Stimulated activated CD8-positive, alpha-beta memory T cell treated with anti-CD3 and anti-CD28 coated beads, Interleukin-2, amount 100 ng/mL, for 1 hour (primary cell): ENCODE measurements at places on chromosomes 1 and 21.

GRCh38 chr1:37593726-37594125 is 2.0 kb downstream of the GNL2 start:
- DNase-seq = no peak

GRCh38 chr1:34774957-34775356 is 6.1 kb upstream of the GJB3 start:
- no peak for DNase-seq

DNA sequence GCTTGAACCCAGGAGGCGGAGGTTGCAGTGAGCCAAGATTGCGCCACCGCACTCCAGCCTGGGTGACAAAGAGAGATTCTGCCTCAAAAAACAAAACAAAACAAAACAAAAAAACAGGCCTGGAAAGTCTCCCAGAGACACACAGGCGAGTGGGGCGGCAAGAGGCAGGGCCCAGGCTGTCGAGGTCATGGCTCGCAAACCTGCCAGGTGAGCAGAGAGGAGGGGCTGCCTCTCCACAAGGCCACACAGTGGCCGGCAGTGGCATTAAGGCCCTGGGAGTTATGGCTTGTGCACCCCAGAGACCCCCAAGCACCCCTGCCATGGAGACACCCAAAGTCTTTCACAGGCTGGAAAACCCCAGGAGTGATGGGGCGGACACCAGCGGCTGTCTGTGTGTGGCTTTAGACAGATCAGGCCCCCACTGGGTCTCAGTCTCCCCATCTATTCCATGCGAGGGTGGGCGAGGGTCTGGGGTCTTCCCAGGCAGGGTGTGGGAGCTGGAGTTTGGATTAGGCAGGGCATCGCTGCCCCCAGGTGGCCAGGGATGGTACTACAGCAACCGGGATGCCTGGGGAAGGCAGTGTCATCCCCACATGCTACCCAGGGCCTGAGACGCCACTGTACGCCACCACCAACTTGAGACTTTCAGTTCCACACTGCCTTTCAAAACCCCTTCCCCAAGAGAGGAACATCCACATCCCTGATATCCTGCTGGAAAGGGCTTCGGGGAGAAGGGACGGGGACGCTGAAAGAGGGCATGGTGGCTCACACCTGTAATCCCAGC is 7.3 kb upstream of the CTRC start:
- peak; percentile 55 for DNase-seq

- DNase-seq = no peak
Observed at GRCh38 chr1:179017383-179018326, 8.0 kb upstream of the FAM20B start.

- no peak for DNase-seq
Observed at GRCh38 chr1:225846331-225847310, 35.6 kb downstream of the TMEM63A start.

DNA sequence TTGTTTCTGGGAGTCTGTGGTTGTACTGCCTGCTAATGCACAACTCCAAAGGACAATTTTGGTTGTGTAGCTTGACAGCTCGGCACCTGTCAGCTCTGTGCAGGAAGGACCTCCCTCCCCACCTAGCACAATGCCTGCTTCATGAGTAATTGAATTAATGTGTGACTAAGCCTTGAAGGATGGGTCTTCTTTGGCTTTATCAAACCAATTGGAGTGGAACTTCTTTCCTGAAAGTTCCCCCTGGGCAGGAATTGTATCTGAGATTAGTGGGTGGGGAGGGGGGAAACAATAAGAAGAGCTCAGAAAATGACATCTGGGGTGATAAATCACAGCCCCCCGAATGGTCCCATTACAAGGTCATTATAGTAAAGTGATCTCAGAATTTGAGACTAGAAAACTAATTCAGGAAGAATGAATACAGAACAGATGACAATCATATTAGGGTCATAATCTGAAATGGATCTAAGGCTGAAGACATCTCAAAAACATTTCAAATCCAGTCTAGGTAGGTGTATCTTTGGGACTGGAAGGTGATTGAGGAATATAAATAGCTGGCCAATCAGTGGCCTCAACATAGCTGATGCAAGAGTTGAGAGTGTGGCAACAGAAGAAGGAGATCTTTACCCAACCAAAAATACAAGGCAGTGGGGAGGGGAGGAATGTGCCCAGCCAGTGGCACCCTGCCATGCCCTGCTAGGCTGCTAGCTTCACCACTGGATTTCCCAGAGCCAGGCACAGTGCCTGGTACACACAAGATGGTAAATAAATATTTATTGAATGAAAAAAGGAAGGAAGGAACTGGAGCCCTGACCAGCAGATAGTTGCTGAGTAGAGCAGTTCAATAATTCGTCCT is 10.1 kb upstream of the SESN2 start:
- DNase-seq = no peak

DNA sequence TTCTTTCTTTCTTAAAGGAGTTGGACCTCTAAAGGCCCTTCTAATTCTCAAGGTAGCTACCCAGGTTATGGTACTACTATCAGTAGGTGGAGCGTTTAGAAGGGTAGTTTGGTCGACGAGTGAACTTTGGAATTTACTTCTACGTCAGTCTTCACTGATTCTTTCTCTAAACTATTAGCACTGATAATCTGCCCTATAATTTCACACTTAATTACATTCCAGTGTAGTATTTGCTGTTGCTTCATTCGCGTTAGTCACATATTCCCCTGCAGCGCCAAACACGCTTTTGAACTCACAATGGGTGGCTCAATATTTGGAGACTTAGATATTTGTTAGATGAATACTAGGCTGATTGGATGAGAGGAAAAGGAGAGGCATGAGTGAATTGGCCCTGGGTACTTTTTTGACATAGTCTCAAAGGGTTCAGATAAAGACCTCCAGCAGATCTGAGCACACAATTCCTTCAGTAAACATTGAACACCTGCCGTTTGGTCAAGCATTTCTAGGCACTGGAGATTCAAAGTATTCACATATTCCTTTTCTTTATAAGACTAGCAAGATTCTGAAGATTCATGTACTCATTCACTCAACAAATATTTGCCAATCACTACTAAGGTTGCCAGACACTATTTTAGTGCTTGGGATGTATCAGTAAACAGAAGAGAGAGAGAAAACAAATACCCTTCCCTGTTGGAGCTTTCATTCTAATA is 929 bp upstream of the FOXJ3 start:
- DNase-seq = no peak

DNA sequence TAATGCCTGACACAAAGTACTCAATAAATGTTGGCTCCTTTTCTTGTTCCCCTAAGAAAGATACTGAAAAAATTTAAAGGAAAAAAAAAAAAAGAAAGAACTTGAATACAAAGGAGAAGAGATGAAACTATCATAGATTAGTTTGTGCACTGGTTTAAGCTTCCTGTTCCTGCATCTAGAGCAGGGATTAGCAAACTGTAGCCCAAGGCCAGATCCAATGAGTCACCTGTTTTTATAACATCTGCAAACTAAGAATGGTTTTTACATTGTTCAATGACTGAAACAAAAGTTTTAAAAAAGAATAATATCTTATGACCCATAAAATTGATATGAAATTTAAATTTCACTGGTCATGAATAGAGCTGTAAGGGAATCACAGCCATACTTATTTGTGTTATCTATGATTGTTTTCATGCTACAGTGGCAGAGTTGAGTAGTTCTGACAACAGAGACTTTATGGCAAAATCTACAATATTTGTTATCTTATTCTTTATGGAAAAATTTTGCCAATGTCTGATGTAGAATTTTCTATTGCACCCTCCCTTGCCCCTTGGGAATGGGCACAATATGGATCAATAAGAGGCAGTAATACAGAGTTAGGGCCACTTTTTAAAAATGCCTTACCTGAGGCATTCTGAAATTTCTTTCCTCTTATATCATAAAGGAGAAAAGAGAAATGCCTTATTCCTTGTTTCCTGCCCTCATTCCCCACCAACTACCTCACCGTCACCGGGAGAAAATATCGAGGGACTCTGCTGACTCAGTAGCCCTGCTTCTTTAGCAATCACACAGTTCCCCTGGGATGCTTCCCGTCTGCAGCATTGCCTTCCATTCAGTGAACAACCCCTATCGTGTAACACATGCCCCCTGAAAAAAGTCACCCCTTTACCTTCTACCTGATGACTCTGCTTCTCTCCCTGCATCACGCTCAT is 50.6 kb downstream of the WDR64 start:
- DNase-seq = no peak

- DNase-seq = no peak
Observed at GRCh38 chr1:110593902-110594301, 12.3 kb downstream of the KCNA2 start.

GRCh38 chr1:8903908-8904650 is 25.6 kb upstream of the ENO1 start:
- no peak for DNase-seq

- no peak for DNase-seq
Observed at GRCh38 chr1:106678279-106679050, 378.0 kb upstream of the PRMT6 start.

DNA sequence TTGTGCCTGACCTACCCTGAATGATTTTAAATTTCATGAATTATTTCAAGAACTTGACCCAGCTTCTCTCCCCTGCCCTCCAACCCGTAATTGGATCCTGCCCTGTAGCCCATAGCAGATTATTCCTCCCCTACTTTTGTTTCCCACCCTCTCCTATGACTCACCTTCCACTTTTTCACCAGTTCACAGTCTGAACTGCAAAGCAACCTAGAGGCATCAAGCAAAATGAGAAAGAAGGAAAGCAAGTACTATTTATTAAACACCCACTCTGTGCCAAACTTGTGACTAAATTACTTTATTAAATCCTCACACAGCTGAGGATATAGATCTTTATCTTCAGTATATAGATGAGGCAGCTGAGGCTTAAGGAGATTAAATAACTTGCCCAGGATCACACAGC is 20.7 kb upstream of the IKBKE start:
- no peak for DNase-seq

GRCh38 chr1:41582851-41583657 is 98.6 kb upstream of the EDN2 start:
- DNase-seq = no peak

GRCh38 chr21:36640174-36640720 is 58.7 kb upstream of the SIM2 start:
- DNase-seq = no peak

DNA sequence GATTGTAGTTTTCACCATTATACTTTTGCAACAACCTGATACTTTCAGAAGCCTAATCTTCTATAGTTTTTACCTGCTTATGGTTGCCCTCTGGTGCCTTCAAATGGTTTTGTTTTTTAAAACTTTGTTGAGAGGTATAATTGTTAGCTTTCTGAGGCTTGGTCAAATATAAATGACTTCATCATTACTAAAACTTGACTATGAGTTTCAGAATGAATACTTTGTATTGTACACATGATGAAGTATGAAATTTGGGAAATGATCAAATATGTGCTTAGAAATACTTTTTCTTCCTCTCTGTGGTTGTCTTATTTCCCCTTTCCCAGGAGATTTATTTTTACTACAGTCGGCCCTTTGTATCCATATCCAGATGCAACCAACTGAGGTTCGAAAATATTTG is 151.8 kb upstream of the B3GALT2 start:
- no peak for DNase-seq

- no peak for DNase-seq
Observed at GRCh38 chr1:229874136-229874535, 192.9 kb upstream of the GALNT2 start.

GRCh38 chr1:2087766-2088165 is 37.6 kb downstream of the PRKCZ start:
- no peak for DNase-seq

- no peak for DNase-seq
Observed at GRCh38 chr1:25922971-25923552, 16.8 kb upstream of the STMN1 start.

DNA sequence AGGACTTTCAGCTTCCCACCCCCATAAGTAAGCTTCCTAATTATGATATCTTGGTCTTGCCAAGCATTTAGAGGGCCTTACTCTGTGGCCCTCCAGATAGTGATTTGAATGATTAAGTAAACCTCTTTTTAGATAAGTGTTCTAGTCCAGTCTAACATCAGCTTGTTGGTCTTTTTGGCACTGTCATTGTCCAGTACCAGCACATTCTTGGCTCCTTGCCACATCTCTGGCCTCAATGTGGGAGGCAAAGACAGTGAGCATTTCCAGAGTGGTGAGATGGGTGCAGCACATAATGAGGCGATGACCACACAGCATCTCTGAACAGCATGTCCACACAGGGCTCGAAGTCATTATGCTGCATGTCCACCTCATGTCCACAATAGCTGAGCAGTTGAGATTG is 6.1 kb downstream of the CAPZA1 start:
- no peak for DNase-seq

DNA sequence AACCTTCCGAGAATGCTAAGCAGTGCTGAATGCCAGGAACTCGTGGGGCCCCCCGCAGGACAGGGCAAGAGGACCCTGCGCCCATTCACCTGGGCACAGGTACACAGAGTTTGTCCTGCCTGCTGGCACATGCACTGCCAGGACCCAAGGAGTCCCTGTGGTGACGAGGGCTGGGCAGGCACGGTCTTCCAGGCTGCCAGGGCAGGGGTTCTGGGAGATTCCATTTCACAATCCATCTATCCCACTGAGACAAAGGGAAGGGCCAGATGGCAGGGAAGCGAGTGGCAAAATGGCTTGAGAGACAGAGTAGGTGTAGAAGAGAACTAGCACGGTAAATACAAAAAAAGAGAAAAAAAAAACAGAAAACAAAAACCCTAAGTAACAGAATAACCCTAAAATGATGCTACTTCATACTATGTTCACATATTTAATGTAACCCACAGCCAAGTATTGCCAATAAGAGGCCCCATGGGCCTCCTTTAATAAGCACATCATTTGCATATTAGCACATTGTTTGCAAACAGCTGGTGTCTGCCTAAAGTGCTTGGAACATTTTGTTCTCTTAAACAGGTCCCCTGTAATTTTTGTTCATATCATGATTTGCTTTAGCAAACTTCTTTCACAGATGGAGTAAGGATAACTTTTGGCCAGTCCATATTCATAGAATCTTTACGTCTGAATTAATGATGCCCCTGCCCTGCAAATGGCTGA is 83.8 kb downstream of the STUM start:
- DNase-seq = no peak

- no peak for DNase-seq
Observed at GRCh38 chr1:60145771-60146170, 72.2 kb upstream of the C1orf87 start.

GRCh38 chr1:69567652-69568420 is at the start of gene LRRC7:
Gene LRRC7 (plus strand): TSS chr1:69567922. CDS start chr1:69568640, 718 bp downstream.
- no peak for DNase-seq

DNA sequence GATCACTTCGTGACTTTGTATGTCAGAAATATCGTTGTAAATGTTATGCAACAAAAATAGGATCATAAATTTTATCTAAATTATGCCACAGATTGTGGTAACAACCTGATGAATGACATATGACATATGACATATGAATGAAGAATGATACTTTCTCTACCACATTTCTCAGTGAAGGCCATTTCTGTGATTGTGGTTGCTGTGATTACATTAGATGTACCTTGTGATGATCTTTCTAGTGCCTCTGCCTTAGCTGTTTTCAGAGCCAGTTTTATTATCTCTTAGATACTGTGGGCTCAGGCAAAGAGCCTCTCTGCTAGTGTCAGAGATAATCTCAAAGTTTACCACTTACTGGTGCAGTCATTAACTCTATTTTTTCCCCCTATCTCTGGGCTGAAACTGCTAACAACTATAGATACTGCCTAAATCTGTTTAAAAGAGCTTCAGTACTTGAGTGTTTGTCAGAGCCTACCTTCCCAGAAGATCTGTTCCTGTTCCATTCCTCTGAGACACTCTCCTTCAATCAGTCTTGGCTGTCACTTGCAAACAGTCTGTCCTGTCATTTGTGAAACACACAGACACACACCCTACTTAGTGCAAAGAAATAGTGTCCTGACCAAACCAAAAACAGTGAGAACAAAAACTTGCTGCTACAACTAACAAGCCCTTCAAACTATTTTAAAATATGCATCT is 55.5 kb downstream of the HMCN1 start:
- no peak for DNase-seq

- DNase-seq = no peak
Observed at GRCh38 chr1:160538985-160539651, 16.1 kb upstream of the SLAMF6 start.

GRCh38 chr1:39266269-39266668 is 61.8 kb downstream of the MACF1 start:
- no peak for DNase-seq
